ENCODE measurements at places on chromosomes 1 and 21.

- no peak for DNase-seq
Measured at GRCh38 chr1:59761443-59761842, 53.3 kb upstream of the HOOK1 start.

DNA sequence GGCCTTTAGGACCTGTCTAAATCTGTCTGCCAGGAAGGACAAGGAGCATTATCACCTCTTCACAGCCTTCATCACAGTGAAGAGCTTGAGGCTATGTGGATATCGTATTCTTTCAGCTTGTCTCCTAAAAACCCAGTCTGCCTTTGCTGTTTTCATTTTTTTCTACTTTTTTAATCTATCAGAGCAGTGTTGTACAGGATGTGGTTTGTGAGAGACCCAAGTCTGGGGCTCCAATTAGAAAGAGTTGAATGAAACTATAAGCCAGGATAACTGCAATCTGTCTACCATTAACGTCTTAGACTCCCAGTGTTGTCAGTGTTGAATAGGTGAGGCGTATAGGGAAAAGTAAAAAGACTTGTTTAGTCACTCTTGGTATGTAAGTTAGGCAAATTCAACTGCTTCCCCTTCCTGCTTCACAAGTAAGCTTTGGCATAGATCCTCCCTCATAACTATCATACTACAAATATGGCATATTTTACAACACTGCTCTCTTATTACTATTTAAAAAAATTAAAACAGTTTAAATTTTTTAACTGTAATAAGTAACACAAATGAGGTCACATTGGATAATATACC is 1225.8 kb upstream of the PRMT6 start:
- DNase-seq, result no peak

GRCh38 chr1:154923695-154924094 is 12.8 kb downstream of the PMVK start:
- no peak for DNase-seq

DNA sequence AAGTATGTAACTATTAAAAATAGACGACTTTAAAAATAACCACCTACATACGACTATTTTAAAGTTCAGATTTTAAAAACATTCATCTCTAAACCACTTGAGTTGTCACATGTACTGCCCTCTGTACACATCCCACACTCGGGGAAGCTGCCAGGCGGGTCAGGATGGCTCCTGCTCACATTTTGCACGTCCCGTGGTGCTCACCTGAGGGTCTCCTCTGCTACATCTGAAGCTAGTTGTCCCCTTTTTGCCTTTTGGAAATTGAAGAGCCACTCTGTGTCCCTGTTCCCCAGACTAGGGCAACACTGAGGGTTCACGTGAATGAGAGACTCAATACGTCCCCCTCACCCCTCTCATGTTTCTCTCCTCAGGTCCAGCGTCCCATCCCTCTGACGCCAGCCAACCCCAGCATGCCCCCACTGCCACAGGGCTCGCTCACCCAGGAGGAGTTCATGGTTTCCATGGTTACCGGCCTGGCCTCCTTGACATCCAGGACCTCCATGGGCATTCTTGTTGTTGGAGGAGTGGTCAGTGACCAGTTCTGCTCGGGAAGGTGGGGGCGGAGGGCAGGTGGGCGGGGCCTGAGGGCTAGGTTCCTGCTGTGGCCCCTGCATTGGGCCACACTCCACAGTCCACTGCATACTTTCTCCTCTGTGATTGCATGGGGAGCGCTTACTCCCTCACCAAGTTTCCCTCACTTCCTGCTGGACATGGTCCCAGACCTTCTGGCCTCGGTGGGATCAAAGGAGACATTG is 13.0 kb upstream of the MIIP start:
- no peak for DNase-seq

- DNase-seq, result no peak
Measured at GRCh38 chr1:205698921-205699320, 18.6 kb upstream of the SLC45A3 start.

- no peak for DNase-seq
Measured at GRCh38 chr1:61167309-61167708, 84.9 kb downstream of the NFIA start.

- peak; percentile 7 for DNase-seq
Measured at GRCh38 chr1:108597041-108597440, 37.1 kb downstream of the EEIG2 start.
